Activated T-helper 9 cell treated with anti-CD3 and anti-CD28 coated beads, Interleukin-2, amount 50 U/mL, for 16 hours (primary cell): ENCODE measurements at places on chromosomes 2 and 18.

DNA sequence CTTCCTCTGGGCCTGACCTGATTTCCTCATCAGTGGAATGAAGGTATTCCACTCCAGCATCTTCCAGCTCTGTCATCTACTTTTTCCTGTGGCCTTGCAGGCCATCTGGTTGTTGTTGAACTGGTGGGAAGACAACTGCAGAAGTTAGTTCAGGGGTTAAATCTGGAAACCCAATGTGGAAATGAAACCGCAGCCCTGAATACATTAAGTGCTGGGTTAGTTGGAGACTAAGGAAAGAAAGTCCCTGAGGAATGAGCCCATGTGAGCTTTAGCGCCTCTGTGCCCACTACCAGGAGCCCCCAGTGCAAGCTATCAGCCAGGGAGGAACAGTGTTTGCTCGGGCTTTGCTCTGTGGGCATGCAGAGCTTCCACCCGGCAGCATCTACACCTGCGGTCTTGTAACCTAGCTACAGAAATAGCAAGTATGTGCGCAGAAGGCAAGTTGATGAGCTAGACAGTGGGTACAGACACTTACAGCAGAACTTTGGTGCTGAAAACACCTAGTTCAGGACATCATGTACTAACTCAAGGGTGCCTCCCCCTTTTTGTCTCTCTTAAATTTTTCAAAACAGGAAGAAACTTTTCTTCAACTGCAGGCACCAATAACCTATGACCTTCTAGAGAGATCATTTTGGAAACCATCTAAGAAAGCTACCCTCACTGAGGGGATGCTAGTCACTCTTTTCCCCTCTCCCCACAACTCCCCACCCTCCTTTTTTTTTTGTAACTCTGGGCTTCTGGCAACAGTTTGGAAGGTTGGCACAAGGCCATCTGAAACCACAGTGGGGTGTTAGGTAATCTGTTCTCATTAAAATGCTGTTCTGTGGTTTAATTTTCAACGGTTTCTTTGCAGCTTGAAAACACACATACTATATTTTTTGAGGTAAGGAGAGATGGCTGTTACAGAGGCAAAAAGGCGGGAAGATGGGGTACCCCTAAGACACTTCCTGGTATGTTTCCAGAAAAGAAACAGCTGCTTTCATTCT lies 18.3 kb upstream of the CXCR4 start:
- peak; percentile 43 for DNase-seq

- DNase-seq = no peak
Measured at GRCh38 chr2:204360218-204361007, 184.9 kb upstream of the PARD3B start.

- no peak for DNase-seq
Measured at GRCh38 chr2:161486111-161486510, 70.0 kb downstream of the TBR1 start.

DNA sequence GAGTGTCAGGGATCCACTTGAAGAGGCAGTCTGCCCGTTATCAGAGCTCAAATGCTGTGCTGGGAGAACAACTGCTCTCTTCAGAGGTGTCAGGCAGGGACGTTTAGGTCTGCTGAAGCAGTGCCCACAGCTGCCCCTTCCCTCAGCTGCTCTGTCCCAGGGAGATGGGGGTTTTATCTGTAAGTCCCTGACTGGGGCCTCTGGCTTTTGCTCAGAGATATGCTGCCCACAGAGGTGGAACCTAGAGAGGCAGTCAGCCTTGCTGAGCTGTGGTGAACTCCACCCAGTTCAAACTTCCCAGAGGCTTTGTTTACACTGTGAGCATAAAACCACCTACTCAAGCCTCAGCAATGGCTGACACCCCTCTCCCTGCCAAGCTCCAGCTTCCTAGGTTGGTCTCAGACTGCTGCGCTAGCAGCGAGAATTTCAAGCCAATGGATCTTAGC lies 38.1 kb downstream of the PLEK start:
- no peak for DNase-seq

DNA sequence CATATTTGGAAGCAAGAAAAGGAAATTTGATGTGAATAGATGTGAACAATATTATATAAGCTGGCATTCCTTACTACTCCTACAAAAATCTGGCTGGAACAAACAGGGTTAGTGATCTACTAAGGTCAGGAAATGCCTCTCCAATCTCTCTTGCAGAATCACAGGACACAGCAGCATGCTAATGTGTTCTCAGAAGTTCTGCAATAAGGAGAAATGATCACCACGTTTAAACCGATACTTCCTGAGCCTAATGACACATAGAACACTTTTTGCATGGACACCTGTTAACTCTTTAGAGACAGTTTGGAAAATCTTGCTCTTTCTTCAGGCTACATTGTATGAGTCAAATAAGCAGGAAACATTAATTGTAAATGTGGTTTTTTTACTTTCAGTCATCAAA lies 89.6 kb upstream of the MAP3K20 start:
- no peak for DNase-seq
